Activated T-helper 17 cell treated with anti-CD3 and anti-CD28 coated beads, Interleukin-2, amount 50 U/mL, for 72 hours (primary cell): ENCODE measurements at places on chromosomes 4 and X. TPM values are rescaled to one million over a fixed set of nuclear protein-coding genes. Genes with fewer than 3 reads are reported as not detected.

DNA sequence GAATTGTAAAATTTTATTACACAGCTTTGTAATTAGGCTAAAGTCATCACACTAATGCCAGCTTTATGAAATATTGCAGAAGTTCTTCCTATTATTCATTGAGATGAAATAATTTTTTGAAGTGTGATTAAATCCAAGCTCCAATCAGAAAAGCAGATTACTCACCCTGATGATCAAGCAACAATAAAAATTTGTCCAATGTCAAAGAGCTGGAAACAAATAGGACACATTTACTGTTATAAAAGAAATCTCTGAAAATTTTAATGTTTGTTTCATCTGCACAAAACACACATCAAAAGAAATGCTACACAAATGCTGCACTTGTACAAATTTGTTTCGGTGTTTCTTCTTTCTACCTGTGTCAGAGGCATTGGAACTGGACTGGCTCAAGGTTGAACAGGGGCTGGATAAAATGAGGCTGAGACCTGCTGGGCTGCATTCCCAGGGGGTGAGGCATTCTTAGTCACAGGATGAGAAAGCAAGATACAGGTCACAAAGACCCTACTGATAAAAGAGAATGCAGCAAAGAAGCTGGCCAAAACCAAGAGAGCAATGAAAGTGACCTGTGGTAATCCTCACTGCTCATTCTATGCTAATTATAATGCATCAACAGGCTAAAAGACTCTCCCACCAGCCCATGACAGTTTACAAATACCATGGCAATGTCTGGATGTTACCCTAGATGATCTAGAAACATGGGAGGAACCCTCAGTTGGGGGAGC lies 78.3 kb downstream of the GASK1B start:
- ATAC-seq: no peak

Gene ASB9
- total RNA-seq: 3.1 TPM

Gene TBL1X
- total RNA-seq: 8.0 TPM

GRCh38 chr4:107650251-107650650 lies 69.8 kb downstream of the PAPSS1 start:
- ATAC-seq: no peak

DNA sequence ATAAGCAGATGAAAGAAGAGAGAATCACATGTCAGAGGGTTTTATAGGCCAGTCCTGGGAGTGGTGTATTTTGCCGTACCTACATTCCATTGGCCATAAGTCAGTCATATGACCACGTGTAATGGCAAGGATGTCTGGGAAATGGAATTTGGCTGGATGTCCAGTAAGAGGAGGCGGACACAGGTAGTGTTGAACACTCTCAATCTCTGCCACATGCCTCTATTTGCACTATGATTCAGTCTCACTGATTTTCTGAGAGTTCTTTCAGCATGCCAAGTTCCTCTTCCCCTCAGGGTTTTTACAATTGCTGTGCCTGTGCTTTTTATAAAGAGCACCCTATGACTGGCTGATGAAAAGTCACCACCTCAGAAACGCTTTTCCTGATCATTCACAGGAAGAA lies 164.2 kb upstream of the GPR101 start:
- no peak for ATAC-seq
